Suprapubic skin (tissue), 4 donors: ENCODE measurements at places on chromosomes 16 and 17.
A peak's percentile ranks its signal among the peaks of the same experiment; 100 is the strongest.

DNA sequence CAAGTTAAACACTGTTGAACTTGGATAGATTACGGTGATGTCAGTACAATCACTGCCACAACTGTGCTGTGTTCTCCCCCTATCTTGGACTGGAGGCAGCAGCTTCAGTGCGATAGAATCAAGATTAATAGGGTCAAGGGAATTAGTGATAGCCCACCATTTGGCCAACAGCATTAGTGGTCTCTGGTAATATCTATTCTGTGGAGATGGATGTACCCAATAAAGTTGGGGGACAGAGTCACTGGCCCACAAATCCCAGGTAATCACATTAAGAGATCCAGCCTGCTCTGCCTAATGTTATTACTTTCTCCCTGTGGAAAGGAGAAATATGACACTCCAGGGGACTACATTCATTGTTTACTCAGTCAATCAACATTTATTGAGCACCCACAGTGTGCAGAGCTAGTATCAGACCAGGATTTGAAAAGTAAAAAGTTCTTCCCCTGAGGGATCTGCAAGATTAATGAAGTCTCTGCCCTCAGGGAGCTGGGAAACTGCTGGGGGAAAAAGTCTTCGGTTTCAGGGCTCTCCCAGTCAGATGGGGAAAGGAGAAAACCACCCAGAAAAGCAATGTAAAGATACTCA lies 23.6 kb upstream of the ATP5MC1 start:
- no peak for DNase-seq

- no peak for DNase-seq
Observed at GRCh38 chr17:75487351-75488070, 27.8 kb downstream of the CASKIN2 start.

DNA sequence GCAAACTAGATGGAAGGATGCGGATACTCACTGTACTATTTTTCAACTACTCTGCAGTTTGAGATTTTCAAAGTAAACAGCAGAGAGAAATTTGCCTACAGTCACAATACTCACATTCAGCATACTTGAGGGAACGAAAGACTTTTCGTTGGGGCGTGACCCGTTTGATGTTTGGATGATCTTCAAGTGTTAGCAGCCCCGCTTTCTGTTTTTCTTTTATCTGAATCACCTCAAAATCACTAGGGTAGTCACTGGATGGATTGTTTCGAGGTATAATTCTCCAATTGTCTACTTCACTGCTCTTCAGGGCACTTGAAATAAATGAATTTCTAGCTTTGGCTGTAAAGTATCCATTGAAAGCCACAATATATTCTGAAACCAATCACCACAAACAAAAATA lies 17.8 kb downstream of the MBTPS1 start:
- no peak for DNase-seq

- no peak for DNase-seq
Observed at GRCh38 chr17:8087075-8087951, at the start of gene ALOX12B. Gene ALOX12B (minus strand): TSS chr17:8087716. CDS start chr17:8087442, 274 bp downstream.

GRCh38 chr16:88976366-88977017 lies 515 bp downstream of the CBFA2T3 start:
- DNase-seq = no peak

DNA sequence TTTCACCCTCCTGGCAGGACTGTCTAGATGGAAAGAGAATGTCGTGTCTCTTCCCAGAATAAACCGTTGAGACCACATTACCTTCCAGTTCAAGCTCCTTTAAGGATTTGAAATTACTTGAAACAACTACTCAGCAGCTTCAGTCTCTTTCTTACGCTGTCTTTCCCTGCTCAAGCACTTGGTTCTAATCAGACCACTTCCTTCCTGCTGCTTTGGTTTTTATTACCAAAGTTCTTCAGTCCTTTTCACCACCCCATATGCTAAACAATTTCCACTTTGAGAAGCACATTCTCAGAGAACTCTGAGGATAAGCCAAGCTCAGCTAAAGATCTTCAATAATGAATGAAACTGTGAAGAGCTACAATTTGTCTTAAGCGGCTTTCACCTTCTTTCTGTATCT lies 105.4 kb downstream of the STX8 start:
- no peak for DNase-seq

DNA sequence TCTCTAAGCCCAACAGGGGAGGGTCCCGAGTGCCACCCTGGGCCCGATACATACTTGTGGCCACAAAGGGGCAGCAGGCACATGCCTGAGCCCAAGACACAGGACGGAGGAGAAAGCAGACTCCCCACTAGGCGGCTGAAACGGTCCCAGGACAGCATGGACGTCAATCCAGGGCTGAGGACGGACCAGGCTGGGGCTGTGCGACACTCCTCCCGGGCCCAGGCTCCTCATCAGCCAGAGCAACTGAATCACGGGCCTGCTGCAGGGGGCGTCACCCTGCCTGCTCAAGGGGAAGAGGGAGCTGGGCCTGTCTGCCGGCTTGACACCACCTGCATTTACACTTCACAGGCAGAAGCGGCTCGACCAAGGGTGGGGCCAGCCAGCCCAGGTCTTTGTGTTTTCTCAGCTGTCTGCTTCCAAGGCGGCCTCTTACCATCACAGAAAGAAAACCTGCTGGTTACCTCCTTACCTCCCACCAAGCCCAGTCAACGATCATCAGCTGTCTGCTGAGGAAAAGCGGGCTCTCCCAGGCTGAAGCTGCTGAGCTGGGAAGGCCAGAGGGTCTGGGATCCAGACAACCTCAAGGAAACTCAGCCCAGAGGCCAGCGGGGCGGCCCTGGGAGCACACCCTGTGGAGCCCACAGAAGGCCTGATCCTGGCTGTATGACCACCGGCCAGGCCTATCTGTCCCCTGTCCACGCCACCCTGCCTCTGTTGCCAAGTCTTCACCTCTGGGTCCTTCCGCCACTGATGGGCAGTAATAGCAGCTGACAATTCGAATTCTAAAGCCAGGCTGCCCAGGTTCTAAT lies 26.4 kb downstream of the KIFC3 start:
- DNase-seq = no peak

GRCh38 chr17:6306820-6307219 lies 128.1 kb downstream of the AIPL1 start:
- no peak for DNase-seq

DNA sequence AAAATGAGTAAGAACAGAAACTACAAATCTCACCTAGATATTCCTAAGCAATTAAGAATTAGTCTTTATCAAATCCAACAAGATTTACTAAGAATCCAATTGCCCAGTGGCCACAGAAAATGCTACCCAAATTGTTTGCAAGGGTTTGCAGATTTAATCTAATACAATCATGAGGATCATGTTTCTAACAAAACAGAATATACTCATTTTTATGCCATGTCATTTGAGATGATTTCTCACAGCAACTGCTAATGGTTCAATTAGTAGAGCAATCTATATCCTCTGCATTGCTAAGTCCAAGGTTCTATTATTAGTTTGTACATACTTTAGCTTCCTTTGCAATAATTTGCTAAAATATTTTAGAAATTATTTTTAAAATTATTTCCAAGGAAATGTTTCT lies 41.2 kb downstream of the HELZ start:
- no peak for DNase-seq

DNA sequence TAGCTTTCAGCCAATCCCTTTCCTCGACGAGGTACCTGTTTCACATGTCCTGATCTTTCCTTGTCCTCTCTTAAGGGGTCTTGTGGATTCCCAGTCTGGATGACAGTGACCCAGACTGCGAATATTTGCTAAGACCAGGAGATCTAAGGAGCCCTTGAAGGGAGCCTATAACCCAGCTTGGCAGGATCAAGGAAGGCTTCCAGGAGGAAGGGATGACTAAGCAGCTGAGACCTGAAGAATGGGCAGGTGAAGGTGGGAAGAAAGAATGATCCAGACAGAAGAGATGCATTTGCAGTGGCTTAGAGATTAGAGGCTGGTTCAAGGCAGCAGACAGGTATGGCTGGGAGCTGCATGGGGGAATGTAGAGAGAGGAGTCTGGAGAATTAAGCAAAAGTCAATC lies 1.9 kb upstream of the PDK2 start:
- DNase-seq = no peak

GRCh38 chr17:5500589-5501391 lies 14.4 kb downstream of the MIS12 start:
- DNase-seq = peak; percentile 82

DNA sequence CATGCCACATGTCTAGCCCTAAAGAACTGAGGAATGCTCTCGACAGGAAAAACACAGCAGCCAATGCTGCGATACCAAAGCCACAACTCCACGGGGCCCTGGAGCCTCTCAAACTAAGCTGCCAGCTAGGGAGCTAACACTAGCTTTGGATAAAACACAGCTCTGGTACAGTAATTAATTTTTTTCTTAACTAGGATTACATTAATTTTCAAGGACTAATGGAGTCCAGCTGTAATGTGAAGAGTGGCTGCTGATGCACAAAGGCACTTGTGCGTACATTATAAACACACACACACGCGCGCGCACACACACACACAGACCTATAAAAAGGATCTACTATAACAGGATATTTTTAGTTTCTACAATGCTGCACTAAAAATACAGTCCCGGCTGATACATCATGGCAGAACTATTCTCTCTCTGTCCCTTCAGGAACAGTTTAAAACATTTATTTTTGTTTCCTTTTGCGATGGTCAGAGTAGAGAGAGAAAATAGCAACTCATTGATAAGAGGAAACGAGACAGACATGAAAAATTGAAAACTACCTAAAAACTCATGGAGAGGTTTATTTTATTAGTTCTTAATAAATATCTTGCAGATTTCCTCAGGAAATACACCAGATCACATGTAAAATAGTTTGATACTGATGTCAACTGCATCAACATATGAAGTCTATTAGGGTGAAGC lies 88.5 kb downstream of the SMG6 start:
- no peak for DNase-seq

- DNase-seq = no peak
Observed at GRCh38 chr17:69810326-69810965, 264.6 kb upstream of the KCNJ16 start.

- no peak for DNase-seq
Observed at GRCh38 chr16:25030420-25031131, 15.4 kb upstream of the ARHGAP17 start.

DNA sequence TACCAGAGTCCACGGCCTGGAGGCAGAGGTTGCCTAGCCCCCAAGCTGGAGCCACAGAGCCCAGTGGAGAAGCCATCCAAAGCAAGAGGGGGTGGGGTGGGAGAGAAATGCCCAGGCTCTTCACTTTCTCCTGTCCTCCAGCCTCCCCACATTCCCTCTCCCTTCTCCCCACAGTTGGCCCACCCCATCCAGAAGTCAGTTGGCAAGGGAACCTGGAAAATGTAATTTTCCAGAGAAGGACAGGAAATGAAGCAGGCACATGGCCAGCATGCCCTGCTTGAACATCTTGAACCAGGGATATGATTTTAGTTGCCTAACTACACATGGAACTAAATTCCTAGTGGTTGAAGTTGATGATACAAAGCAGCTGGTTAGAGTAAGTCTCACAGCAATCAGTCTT lies 73.3 kb upstream of the IRX6 start:
- no peak for DNase-seq

GRCh38 chr16:29230671-29231096 lies 175.8 kb downstream of the NPIPB11 start:
- DNase-seq = peak; percentile 59

GRCh38 chr17:17577373-17577772 lies 14.1 kb downstream of the PEMT start:
- DNase-seq = no peak

- DNase-seq = no peak
Observed at GRCh38 chr17:78962345-78962983, 17.3 kb downstream of the LGALS3BP start.

GRCh38 chr16:19707569-19708295 lies 10.3 kb downstream of the KNOP1 start:
- DNase-seq = no peak

DNA sequence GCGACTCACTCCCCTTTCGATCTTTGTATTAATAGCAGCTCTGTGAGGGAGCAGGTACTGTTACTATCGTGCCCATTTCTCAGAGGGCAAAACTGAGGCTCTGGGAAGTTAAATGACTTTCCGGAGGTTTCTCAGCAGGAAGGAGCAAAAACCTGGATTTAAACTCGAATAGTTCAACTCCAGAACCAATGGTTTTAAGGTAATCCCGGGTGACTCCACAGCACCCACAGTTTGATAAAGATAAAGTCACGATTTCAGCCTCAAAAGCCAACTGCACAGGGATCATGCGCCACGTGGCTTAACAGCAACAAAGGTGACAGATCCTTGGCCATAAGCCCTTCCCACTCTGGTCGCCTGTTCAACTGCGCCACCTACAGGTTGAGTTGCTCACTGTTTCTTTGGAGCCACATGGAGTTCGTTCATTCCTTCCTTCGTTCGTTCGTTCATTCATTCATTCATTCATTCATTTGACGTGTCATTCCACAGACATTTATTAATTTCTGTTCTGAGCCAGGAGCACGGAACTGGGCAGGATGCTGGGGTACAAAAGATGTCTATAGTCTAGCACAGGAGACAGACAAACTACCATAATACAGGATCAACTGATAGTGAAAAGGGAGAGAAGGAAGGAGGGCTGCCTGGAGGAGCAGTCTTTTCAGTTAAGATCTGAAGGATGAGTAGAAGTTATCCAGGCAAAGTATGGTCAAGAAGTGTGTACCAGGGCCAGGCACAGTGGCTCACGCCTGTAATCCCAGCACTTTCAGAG lies 134.8 kb downstream of the HS3ST2 start:
- DNase-seq = peak; percentile 85

GRCh38 chr16:27374221-27374803 lies 27.7 kb upstream of the IL21R start:
- DNase-seq = peak; percentile 38

DNA sequence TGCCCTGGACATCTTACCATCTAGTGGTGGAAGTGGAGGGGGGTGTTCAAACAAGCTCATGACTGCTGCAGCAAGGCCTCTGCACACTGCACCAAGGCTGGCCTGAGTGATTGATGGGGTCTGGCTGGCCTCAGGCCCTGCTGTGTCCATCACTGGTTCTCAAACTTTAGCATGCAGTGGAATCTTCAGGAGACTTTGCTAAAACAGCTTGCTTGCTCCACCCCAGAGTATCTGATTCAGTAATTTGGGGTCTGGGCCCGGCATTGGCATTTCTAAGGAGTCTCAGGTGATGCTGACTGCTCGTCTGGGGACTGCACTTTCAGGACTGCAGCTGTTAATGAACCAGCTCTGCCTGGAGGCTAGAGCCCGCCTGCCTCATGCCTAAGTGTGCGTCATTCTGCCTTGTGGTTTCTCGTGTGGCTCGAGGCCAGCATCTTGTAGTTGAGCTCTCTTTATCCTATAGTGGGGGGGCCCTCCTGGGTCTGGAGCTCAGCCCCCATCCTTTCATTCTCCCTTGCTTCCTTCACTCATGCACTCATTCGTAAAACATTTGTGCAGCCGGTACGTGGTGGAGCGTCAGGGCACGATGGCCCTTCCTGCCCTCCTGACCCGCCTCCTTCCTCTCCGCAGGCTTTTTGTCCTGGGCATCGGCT lies 4.1 kb downstream of the MGAT5B start:
- no peak for DNase-seq

DNA sequence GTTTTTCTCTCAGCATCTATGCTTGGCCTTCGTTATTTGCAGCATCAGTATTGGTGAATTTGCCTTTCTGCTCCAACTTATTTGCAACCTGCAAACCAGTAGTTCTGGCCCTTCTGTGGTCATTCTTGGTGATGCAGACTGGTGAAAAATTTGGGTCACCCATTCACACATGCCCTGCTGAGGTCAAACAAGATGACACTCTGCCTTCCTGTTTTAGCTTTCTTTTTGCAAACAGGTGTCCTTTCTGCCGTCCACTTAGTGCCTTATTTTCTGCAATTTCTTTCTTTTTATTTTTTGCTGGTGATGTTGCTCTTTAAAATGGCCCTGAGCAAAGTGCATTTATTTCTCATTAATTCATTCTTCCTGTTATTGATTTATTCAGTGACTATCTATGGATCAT lies 31.3 kb downstream of the PLCG2 start:
- no peak for DNase-seq

GRCh38 chr16:67781565-67781921 lies 24.8 kb downstream of the RANBP10 start:
- DNase-seq = no peak
